ENCODE measurements at places on chromosomes 11 and 22.
A peak's percentile ranks its signal among the peaks of the same experiment; 100 is the strongest.

DNA sequence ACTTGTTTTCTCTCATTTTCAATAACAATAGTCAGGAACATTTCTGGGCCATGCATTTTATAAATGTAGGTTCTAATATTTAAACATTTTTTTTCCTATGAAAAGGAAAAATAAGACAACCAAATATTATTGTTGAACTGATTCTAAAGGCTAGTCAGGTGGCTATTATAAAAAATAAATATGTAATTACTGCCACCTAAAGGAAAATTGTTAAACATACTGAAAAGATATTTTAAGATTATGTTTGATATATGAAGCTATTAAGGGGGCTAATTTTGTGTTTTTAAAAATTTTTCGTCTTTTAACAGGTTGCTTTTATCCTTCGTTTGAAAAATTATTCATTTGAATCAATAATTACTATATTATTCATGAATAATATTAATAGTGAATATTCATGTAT, 62.2 kb upstream of the FDX1 start:
- DNase-seq = no peak

DNA sequence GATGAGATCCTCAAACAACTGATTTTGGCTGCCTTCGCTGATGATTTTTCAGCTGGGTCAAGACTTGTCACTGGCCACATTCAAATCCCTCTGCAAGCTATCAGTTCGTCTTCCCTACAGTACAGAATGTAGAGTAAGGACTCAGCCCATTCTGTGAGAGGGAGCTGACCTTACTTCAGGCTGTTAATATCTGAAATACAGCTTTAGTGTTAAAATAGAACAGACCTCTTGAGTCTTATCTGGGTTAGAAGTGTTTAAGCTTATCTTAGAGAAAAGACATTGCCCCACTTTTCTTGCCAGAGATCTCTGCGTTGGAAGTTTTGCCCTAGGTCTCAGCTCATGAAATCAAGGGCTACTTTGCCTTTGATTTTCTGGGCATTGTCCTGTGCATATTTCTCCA, 383.4 kb upstream of the LARGE1 start:
- DNase-seq = no peak

- no peak for DNase-seq
Observed at GRCh38 chr22:26986884-26987283, 329.5 kb downstream of the MIAT start.

GRCh38 chr11:25242928-25243327, 746.1 kb downstream of the LUZP2 start:
- DNase-seq = no peak

- DNase-seq = no peak
Observed at GRCh38 chr11:96798445-96798844, 408.6 kb downstream of the JRKL start.

- DNase-seq = no peak
Observed at GRCh38 chr22:23113847-23114720, 27.7 kb downstream of the RSPH14 start.

GRCh38 chr11:71131861-71132260, 120.5 kb downstream of the SHANK2 start:
- no peak for DNase-seq

- peak; percentile 4 for DNase-seq
Observed at GRCh38 chr11:70477609-70478008, 79.3 kb downstream of the CTTN start.
